Naive B cell (primary cell): ENCODE measurements at places on chromosomes 5 and 9. TPM values are rescaled to one million over a fixed set of nuclear protein-coding genes. Genes with fewer than 3 reads are reported as not detected.

- no peak for DNase-seq
These were observed 1.6 kb downstream of the LIFR start for GRCh38 chr5:38554861-38555260.

- DNase-seq: no peak
These were observed 41.2 kb upstream of the SPRY4 start for GRCh38 chr5:142366007-142366406.

Gene SLC45A2
- not detected for polyA plus RNA-seq

GRCh38 chr5:143019157-143019556 is 249.0 kb downstream of the ARHGAP26 start:
- no peak for DNase-seq

DNA sequence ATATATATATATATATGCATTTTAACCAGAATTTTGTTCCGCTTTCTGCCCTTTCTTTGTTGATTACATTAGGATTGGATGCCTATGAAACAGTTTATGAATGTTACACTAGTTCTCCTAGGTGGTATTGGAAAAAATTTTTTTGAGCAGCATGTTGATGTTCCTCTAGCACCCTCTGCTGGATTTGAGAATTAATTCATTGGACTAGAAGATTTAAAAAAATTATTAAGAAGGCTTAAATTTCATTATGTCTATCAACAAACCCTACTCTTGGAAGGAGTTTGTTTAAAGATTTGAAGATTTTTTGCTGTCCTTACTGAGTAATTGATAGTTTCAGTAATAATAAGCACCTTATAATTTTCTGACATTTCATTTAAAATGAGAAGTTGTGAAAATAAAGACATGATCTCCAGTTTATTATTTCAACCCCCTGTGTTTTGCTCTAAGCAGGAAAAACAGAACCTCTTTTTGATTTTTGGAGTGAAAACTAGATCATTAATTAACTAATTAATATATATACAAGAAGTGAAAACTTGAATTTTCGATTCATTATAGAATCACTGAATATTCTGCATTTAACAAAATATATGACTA is 89.6 kb downstream of the CCDC171 start:
- DNase-seq: peak; percentile 0

GRCh38 chr5:101103874-101104273 is 200.8 kb upstream of the ST8SIA4 start:
- DNase-seq: no peak

DNA sequence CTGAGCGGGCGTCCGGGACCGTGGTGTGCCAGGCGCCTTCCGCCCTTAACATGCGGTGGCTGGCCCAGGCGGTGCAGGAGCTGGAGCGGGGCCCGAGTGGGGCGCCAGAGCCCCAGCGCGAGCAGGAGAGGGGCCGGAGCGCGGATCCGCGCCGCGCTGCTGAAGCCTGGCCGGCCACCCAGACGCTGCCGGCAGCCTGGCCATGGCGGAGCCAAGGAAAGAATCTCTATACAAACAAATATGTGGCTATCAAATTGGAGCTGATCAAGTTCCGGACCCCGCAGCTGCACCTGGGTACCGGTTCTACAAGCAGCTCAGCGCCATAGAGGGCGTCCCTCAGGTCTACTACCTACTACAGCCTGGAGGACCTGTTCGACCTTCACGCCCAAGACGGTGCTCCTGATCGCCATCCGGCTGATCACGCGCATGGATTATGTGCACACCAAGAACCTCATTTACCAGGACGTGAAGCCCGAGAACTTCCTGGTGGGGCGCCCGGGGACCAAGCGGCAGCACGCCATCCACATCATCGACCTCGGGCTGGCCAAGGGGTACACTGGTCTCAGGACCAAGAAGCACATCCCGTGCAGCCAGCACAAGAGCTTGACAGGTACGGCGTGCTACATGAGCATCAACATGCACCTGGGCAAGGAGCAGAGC is 55.8 kb downstream of the JAK2 start:
- no peak for DNase-seq
